Fibroblast of mammary gland (primary cell): ENCODE measurements at places on chromosomes 13 and 19.

- DNase-seq = peak; percentile 78
Measured at GRCh38 chr13:20332361-20333096, 100.4 kb upstream of the GJB6 start.

DNA sequence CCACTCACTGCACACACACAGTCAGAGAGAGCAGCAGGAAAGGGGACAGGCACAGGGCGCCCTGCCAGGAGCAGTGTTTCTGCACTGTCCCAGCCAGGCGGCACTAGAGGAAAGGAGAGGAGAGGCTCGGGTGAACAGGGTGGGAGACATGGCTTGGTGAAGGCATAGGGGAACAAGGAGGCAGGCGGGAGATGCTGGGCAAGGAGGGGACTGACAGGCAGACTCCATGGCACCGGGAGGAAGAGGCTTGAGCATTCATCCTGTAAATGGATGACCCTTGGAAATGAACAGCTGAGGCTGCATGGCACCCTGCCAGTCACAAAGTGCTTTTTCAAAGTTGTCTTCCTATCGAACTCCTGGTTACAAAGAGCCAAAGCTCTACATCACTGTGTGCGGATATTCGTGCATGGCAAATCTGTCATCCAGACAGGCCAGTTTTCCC lies 22.4 kb downstream of the MED26 start:
- no peak for DNase-seq

GRCh38 chr19:3817761-3818160 lies 31.6 kb upstream of the MATK start:
- DNase-seq = no peak

GRCh38 chr13:24511019-24511815 lies 1.4 kb downstream of the PARP4 start:
- peak; percentile 86 for DNase-seq

DNA sequence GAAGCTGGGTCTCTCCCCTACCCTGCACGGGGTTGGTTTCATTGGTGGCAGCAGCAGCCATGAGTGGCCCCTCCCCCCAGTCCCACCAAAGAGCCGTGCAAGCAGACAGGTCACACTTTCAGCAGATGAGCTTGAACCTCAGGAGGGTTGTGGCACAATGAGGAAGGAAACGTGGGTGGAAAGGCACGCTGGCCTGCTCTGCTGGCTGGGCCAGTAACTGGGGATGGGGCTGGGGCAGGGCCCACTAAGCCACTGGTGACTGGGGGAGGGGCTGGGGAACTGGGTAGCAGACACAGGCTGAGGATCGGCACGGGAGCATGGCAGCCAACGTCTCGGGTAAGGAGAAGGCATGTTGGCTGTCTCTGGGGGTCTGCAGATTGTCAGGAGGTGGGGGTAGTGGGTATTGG lies at the start of gene P2RY11:
TSS of gene P2RY11 (plus strand) at position 289 of the 407 bp plus-strand sequence. CDS start at position 318, 29 bp downstream.
- DNase-seq = no peak

- DNase-seq = no peak
Measured at GRCh38 chr19:49071860-49072547, 495 bp downstream of the KCNA7 start.

DNA sequence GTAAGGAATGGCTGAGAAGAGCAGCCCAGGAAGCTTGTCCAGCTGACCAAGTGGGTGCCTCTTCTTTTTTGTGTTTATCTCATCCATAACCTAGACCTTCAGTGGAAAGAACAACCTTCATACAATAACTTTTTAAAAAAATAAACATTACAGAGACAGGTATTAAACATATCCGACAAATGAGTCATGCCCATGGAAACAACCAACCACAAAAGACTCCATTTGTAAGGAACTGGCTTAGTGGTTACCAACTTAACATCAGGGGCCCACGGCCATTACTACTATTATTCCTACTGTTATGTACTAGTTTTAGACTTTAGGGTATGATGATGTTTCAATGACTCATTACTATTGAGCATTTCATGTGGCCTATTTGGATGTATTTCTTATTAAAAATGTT lies 191.7 kb upstream of the SERP2 start:
- no peak for DNase-seq

GRCh38 chr13:106263801-106264200 lies 271.7 kb downstream of the EFNB2 start:
- no peak for DNase-seq

DNA sequence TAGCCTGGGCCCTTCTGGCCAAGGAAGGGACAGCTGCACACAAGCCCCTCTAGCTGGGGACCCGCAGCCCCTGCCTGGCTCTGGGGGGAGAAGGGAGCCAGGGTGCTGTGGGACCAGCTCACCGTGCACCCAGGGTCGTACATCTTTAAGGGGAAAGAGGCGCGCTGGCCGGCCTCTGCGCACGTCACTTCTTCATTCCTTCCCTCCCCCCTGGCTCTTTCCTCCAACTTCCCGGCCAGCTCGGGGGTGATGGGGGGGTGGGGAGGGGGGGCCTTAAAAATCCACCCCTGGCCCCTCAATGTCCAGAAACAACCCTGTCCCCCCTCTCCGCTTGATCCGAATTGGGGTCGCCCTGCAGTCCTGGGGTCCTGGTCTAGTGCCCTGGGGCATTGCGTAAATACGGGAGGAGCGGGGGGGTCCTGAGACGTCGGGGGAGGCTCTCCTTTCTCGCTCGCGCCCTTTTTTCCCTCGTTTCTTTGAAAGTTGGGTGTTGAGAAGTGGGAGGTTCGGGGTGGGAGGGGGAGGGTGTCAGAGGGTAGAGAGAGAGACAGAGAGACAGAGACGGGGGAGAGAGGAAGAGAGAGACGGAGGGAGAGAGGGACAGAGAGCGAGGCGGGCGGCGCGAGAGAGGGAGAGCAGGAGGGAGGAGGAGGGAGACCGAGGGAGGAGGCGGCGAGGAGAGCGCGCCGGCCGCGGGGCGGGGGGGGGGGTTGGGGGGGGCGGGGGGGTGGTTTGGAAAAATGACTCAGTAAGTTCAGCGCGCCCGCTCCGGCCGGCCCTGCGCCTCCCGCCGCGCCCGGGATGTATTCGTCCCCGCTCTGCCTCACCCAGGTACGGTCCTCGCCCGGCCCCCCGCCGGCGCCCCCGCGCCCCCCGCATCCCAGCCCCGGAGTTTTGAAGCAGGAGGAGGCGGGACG lies at the start of gene NFIC:
TSS of gene NFIC (plus strand) at position 748 of the 917 bp plus-strand sequence. CDS start at position 802, 54 bp downstream.
- peak; percentile 84 for DNase-seq

DNA sequence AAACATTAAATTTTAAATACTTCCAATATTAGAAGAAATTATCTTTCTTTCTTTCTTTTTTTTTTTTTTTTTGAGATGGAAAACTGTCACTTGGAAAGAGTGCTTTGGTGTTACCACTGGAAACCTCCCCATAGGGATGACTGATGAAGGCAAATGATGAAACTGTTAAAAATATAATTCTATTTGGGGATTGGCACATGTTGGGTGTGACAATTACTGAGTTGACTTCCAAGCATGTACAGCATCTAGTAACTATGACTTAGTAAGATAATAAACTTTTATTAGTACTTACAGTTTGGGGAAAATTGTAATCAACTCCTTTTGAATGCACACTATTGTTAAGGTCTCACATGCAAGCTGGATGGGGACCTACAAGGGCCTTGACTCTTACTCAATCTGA lies 592.5 kb downstream of the KCTD12 start:
- DNase-seq = peak; percentile 29

DNA sequence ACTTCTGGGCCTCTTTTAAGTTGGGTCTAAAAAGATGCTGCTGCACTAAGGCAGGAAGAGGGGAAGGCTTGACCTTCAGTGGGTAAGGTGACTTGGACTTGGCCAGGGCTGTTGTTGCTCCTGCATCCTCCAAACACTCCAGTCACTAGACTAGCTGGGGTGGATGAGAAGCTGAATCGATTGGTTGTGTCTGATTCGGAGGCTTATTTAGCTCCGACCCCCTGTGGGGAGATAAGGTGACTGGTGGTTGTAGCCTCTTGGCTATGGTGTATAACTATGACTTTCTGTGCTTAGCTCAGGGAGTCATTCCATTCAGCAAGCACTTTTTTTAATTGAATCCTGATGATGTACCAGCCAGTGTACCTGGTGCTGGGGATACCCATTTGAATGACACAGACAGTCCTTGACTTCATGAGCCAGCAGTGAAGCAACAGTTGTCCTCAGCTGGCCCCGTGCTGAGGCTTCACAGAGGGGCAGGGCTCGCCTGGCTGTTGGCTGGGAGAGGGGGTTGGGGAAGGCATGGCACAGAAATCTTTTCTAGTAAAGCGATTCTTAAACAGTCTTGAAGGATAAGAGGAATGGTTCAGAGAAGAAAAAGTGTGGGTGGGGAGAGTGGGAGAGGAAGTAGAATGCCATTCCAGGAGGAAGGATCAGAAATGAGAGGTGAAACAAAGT lies 9.9 kb downstream of the PCDH8 start:
- DNase-seq = no peak

GRCh38 chr13:41905600-41906254 lies 55.2 kb downstream of the VWA8 start:
- peak; percentile 68 for DNase-seq

GRCh38 chr13:26528527-26528926 lies 29.0 kb upstream of the WASF3 start:
- DNase-seq = no peak

- DNase-seq = no peak
Measured at GRCh38 chr13:53545340-53545941, 516.8 kb downstream of the OLFM4 start.

DNA sequence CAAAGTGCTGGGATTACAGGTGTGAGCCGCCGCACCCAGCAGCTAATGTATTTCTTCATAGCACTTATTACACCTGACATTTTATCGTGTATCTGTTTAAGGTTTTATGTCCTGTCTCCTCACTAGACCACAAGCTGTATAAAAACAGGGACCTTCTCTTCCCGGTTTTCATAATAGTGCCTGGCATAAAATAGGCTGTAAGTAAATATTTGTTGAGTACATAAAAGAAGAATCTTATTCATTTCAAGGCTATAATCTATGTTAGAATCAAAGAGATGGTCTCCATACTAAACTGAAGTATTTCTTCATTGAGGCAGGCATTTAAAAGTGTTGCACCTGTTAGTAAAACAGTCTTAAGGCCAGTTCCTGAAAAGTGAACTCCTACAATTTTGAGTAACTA lies 194.0 kb downstream of the SHISA2 start:
- DNase-seq = no peak

GRCh38 chr13:34076943-34077703 lies 259.2 kb downstream of the RFC3 start:
- DNase-seq = peak; percentile 39

GRCh38 chr13:99370481-99371275 lies 63.5 kb upstream of the GPR183 start:
- no peak for DNase-seq

DNA sequence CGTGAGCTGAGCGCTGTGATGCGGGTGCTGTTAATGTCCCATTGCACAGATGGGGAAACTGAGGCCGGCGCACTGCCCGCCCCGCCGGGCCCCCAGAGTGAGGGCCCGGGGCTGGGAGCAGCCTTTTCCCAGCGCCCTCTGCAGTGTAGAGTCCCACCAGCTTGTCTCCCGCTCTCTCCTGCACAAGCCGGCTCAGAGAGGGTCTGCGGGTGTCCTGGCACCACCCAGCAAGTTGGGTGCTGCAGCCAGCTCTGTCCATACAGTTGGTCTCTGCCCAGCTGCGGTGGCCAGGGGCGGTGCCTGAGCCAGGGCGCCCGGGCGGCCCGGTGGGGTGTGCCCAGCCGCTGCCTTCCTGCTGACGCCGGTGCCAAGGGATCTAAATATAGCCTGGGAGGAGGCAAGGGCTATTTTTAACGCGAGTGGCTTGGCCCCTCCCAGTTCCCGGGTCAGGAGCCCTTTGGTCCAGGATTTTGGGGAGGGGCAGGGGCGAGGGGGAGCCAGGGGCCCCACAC lies 19.3 kb downstream of the GADD45B start:
- DNase-seq = peak; percentile 42

- DNase-seq = no peak
Measured at GRCh38 chr19:51719251-51719988, 4.4 kb downstream of the HAS1 start.

GRCh38 chr13:31435536-31435935 lies 235.8 kb downstream of the B3GLCT start:
- DNase-seq = no peak

GRCh38 chr13:70191034-70191433 lies 82.8 kb upstream of the KLHL1 start:
- DNase-seq = no peak

DNA sequence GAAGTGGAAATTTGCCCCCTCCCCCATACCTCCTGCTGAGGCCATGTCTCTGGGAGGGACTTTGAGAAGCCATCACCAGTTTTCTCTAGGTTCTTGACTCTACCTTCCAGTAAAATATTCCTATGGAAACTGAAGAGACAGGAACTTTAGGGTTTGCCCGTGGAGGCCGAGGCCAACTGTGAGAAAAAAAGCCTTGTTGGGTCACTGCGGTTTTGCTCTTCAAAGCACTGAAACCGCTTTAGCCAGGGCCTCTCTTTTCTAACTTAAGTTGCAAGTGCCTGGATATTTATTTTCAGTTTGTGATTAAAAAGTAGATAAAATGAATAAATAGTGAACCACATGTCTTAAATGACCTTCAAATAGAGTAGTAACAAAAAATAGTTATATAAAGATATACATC lies 159.7 kb upstream of the TSC22D1 start:
- DNase-seq = no peak

GRCh38 chr19:41935760-41936415 lies 7.6 kb upstream of the ERFL start:
- no peak for DNase-seq

DNA sequence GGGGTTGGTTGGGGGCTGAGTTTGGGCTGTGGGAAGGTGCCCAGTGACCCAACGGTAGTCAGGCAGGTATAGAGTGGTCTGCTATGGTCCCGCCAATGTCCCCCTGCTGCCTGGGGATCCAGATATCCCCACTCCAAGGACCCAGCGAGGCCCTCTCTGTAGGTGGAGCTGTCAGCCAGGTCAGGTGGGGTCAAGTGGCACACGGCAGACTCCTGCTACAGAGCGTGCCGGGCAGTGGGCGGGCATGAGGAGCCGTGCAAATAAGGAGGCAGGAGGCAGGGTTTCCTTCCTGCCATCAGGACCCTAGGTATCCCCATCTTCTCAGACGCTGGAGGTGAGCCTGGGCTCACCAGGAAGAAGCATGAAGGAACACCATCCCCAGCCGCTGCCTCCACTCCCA lies 14.9 kb downstream of the EVI5L start:
- no peak for DNase-seq

GRCh38 chr19:32269831-32270230 lies 75.6 kb upstream of the ZNF507 start:
- DNase-seq = no peak

- DNase-seq = peak; percentile 70
Measured at GRCh38 chr19:46513461-46514236, 18.0 kb upstream of the PNMA8B start.

DNA sequence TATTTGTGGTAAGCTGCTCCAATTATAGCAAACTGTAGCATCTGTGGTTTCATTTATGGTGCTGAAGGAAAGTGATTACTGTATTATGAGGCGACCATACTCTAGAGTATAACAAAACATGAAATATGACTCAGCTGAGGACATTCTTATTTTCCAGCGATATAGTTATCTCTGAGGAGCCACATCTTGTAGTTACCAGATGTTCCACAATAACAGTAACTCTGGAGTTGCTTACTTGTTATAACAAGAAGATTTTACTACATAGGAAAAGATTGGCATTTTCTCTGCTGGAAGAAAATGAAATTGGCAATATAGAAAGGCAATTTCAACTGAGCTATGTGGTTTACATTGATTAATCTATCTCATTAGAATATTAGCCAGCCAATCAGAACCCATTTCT lies 1634.2 kb downstream of the PCDH9 start:
- peak; percentile 38 for DNase-seq

- no peak for DNase-seq
Measured at GRCh38 chr19:49874503-49875157, 2.5 kb downstream of the AKT1S1 start.

GRCh38 chr13:99315186-99315585 lies 8.0 kb upstream of the GPR183 start:
- no peak for DNase-seq
